ENCODE measurements at places on chromosomes 11 and 22.

DNA sequence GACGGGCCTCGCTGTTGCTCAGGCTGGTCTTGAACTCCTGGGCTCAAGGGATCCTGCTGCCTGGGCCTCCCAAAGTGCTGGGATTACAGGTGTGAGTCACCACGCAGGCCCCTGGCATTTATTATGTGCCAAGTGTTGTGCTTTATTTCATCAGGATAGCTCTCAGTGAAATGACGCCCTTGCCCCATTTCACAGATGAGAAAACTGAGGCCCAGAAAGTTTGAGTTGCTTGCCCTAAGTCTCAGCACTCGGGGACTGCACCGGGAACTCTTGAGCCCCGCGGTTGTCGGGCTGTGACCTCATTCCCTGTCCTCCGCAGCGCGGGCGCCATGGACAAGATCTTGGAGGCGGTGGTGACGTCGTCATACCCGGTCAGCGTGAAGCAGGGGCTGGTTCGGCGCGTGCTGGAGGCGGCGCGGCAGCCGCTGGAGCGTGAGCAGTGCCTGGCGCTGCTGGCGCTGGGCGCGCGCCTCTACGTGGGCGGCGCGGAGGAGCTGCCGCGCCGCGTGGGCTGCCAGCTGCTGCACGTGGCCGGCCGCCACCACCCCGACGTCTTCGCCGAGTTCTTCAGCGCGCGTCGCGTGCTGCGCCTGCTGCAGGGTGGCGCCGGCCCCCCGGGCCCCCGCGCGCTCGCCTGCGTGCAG, 7.3 kb downstream of the USP35 start:
- DNase-seq = no peak

DNA sequence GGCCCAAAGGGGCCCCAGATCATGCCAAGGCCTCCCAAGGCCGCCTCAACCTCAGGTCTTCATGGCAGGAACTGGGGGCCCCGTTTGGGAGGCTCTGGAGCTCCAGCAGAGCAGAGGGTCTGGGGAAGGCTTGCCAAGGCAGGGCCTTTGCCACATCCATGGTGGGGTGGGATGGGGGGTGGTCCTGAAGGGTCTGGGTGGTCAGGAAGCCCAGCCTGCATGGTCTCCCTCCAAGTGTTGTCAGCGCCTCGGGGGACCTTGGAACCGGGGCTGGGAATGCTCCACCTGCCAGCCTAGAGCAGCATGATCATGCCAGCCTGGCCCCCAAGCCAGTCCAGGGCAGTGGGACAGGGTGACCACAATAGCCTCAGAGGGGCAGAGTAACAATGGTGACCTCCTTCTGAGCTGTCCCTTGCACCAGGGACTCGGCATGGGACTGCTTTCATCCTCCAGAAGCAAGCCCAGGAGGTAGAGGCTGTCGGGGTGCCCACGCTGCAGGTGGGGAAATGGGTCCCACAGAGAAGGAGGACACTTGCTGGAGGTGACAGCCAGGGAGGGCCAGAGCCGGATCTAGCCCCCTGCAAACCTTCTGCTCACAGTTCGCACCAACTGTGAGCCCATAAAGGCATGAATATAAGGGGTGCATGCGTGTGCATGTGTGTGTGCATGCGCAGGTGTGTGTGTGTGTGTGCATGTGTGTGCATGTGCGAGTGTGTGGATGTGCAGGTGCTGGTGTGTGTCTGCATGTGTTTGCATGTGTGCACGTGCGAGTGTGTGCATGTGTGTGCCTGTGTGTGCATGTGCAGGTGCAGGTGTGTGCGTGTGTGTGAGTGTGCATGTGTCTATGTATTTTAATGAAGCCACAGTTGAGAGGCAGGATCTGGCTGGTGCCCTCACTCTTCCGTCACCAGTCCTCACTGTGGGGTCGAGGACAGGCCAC, 63.8 kb downstream of the MYEOV start:
- no peak for DNase-seq

DNA sequence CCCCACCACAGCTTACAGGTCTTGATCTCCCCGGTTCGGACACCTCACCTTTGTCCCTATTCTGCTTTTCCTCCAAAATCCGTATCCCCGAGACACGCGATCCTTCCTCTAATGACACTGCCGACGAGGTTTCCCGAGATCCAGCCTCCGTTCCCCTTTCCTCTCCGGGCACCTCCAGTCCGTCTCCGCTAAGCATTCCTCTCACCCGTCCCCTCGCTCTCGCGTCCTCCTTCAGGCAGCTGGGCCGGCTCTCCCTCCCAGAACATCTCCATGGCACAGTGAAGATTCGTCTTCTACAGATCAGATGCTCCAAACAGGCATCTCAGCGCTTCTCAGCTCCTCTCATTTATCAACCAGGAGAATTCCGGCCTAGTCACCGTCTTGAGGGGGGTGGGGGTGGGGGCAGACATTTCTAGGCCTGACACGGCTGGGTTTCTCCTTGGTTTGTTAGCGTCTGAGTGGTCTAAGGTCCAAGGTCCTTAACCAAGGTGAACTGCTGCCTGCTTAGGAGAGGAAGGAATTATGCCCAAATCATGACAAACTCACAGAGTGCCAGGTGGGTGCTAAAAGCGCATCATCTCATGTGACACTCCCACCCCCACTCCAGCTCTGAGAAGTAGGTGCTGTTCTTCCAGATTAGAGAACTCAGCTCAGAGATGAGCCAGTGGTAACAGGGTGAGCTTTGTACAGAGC, at the start of gene SPTBN2:
Gene SPTBN2, minus strand, starts transcription at position 524 of the 693 bp plus-strand sequence. CDS start 7,976 bp downstream, outside the sequence.
- DNase-seq = no peak

GRCh38 chr11:113994077-113994954, 19.4 kb downstream of the HTR3A start:
- peak; percentile 23 for DNase-seq

DNA sequence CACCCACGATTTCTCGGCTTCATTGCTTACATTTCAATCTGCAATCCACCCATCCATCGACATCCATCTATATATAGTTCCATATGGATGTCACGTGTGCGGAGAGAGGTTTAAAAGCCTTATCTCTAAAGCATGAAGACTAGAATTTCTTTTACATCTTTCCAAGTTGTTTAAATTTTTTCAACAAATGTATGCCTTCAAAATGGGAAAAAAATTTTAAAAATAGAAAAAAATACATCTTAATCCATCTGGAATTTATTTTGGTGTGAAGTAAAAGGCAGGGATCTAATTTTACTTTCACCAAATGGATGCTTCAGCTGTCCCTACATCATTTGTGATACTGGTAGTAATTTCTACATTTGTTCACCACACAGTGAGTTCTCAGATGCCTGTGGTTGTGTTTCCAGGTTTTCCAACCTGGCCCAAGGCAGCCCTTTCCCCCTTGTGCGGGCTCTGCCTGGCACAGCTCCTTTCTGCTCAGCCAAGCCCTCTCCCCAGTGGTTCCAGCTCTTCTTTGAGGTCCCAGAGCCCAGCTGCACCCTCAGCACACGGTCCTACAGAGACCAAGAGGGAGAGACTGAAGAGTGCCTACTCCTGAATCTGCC, 37.6 kb upstream of the KLHL35 start:
- no peak for DNase-seq

GRCh38 chr11:27076121-27076589, 35.5 kb downstream of the BBOX1 start:
- DNase-seq = no peak

DNA sequence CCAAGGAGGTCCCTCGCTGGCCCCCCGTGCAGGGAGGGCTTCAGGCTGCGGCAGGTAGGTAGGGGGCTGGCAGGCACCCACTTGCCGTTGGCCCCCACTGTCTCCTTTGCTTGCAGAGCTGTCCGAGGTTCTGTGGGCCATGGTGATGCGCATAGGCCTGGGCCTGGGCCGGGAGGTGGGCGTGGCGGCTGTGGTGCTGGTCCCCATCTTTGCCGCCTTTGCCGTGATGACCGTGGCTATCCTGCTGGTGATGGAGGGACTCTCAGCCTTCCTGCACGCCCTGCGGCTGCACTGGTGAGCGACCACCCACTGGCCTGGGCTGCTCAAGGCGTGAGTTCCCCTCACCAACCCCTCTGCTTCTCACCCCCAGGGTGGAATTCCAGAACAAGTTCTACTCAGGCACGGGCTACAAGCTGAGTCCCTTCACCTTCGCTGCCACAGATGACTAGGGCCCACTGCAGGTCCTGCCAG, 11.6 kb downstream of the TCIRG1 start:
- no peak for DNase-seq

DNA sequence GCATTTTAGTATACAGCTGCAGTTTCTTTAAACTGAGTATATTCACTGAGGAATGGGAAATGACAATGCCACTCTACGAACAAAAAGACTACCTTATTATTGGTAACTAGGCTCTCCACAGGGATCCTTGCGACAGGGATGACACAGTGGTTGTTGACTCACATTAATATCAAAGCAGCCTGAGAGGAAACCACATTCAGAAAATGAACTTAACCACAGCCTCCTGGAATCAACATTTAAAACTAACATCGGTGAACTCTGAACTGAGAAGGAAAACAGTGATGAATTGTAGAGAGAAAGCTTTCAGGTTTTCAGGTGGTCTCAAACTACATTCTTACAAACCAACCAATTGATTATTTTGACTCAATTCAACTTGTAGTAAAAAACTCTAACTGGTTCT, 90.3 kb upstream of the MTMR2 start:
- DNase-seq = peak; percentile 71

- no peak for DNase-seq
These were observed 4.3 kb upstream of the CHID1 start for GRCh38 chr11:914747-915501.

DNA sequence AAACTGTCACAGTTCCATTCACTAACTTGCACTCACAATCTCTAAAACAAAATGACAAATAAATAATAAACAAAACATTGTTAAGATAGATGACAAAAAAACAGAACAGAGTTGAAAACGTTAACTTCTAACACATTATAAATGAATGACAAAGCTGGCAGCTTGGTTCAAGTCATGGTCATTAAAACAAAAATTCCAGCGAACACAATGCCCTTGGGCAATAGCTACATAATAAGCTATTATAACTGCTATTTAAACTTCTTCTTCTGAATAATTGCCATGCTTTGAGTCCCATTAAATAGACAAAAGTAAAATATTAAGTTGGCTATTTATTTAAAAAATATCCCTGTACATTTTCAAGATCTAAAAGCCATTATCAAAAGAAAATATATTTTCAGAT, 54.7 kb downstream of the PICALM start:
- no peak for DNase-seq

- peak; percentile 47 for DNase-seq
These were observed 195.9 kb downstream of the CSNK2A3 start for GRCh38 chr11:11157185-11157584.

GRCh38 chr11:115300660-115301428, 203.4 kb downstream of the CADM1 start:
- DNase-seq = no peak

- DNase-seq = no peak
These were observed 7.5 kb upstream of the SLC2A11 start for GRCh38 chr22:23850136-23850611.

DNA sequence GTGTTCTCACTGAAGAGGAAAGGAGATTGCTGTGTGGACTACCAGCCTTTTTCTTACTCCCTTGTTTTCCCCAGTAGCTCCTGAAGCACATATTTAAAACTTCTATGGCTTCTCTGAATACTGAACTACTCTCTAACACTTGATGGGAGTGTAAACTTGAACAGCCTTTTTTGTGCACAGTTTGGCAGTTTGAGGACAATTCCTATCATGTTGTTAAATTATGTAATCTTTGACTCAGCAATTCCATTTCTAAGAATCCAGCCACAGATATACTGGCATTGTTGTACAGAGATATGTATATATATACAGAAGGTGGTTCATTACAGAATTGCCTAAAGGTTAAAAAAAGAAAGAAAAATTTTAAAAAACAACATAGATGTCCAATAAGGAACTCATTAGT, 47.1 kb upstream of the EED start:
- no peak for DNase-seq

DNA sequence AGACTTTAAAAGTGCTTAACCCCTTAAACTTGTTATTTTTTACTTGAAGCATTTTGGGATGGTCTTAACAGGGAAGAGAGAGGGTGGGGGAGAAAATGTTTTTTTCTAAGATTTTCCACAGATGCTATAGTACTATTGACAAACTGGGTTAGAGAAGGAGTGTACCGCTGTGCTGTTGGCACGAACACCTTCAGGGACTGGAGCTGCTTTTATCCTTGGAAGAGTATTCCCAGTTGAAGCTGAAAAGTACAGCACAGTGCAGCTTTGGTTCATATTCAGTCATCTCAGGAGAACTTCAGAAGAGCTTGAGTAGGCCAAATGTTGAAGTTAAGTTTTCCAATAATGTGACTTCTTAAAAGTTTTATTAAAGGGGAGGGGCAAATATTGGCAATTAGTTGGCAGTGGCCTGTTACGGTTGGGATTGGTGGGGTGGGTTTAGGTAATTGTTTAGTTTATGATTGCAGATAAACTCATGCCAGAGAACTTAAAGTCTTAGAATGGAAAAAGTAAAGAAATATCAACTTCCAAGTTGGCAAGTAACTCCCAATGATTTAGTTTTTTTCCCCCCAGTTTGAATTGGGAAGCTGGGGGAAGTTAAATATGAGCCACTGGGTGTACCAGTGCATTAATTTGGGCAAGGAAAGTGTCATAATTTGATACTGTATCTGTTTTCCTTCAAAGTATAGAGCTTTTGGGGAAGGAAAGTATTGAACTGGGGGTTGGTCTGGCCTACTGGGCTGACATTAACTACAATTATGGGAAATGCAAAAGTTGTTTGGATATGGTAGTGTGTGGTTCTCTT, 2.8 kb downstream of the MALAT1 start:
- DNase-seq = peak; percentile 71

- no peak for DNase-seq
These were observed 17.6 kb upstream of the TTC17 start for GRCh38 chr11:43341159-43341558.

DNA sequence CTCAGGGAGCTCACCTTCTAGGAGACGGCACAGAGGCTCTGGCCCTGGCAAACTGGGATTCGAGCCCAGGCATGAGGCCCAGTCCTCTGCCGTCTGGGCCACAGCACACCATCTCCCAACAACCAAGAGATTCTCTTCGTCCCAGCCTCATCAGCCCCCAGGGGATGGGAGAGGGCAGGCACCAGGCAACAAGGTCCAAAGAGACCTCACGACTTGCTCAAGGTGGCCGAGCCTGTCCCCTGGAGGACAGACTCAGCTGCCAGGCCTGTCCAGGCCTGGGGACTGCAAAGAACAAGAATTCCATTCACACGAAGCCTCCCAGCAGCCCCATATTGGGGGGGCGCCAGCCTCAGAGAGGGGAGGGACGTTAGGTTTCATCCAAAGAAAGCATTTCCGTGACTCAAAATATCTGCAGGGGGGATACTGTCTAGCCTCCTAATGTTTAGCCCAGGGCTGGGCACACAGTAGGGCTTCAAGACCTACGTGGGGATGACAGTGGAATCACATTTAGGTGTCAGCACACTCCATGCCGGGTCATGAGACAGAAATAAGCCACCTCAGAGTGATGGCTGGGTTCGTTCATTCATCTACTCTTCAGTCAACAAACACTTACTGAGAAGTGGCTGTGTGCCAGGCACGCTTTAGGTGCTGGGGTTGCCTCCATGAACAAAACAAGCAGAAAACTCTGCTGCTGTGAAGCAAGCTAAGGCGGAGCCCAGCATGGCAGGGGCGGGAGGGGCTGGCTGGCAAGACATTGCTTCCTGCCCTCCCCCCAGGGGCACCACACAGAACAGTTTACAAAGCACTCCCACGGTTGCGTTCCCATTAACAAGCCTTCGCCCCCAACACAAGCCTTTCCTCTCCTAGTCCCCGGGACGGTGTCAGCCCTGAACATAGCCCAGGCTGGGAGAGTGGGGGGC, 1.2 kb downstream of the CARNS1 start:
- peak; percentile 43 for DNase-seq

Data from KBM-7 (cell line).